RPMI8226 (cell line): ENCODE measurements at places on chromosomes 3 and 15.
A peak's percentile ranks its signal among the peaks of the same experiment; 100 is the strongest.

GRCh38 chr3:66971891-66972551, 26.1 kb upstream of the KBTBD8 start:
- DNase-seq, result peak; percentile 90

DNA sequence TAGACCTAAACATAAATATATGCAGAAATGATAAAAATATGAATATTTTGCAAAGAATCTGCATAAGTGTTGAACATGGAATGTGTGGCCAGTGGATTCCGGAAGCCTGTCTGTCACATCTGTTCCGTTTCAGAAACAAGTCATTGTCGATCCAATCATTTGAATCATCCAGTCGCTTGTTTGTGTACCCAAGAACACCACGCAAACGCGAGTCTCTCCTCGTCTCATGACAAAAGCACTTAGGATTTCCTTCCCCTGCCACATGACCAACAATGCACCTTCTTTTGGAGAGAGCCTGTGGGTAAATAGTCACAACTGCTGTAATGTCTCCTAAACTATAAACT, 80.2 kb downstream of the FMN1 start:
- no peak for DNase-seq

DNA sequence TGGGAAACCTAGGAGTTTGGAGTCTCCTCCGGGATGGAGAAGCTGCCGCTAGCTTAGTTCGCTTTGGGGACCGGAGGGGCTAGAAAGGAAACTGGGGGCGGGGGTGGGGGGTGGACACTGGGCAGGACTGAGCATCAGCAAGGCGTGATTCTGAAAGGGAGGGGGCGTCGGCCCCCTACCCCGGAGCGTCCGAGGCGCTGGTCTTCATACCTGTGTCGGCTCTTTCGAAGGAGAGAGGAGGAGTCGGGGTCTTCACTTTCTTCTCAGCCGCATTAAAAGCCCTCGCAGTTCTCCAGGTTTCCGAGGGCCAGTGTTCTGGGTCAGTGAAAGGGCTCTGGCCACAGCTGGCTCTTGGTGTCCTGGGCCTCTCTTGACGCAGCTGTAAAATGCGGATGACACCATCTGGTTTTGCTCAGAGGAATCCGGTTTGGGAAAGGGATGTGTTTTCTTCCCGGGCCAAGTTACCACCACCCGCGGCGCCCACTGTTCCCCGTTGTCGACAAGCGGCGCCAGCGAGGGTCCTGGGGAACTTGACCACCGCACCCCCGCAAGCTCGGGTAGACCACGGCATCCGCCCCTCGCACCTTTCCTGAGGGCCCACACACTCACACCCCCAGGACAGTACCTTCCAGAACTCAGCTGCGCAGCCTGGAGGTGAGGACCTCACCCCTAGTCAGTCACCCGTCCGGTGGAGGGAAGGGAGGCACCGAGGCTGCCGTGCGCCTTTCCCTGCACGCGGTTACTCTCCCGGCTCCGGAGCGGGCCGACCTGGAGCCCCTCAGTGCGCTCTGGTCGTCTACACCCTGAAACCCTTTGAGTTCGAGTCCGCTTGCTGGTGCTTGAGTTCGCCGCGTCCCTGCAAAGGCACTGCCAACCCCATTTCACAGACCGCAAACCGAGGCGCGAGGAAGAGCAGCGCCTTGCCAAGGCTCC, 660 bp downstream of the CCK start:
- no peak for DNase-seq

DNA sequence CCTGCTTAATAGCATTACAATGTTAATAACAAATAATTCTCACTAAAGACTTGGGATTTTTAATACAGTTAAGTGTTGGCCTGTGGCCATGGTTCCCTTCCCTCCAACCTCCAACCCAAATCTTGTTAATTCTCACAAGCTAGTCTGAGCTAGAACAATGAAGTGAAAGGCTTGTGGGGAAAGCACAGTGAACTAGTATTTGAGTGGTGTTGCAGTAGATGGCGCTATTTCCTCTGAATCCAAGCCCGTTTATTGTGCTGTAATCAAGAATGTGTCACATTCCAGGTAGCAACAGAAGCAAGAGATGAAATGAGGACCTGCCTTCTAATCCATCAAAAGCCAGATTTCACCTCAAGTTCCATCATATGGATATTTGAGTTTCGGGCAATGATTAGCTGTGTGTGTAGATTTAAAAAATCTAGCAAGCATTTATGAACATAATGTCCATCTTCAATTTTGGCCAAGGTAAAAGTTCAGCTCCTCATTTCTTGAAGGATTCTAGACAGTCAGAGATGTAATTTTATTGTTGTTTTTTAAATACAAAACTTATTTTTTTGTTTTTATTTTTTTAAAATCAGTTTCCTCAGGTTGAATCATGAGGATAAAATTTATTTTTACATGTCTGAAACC, 160.7 kb downstream of the SQOR start:
- peak; percentile 50 for DNase-seq
